ENCODE measurements at places on chromosomes 2 and 18.

DNA sequence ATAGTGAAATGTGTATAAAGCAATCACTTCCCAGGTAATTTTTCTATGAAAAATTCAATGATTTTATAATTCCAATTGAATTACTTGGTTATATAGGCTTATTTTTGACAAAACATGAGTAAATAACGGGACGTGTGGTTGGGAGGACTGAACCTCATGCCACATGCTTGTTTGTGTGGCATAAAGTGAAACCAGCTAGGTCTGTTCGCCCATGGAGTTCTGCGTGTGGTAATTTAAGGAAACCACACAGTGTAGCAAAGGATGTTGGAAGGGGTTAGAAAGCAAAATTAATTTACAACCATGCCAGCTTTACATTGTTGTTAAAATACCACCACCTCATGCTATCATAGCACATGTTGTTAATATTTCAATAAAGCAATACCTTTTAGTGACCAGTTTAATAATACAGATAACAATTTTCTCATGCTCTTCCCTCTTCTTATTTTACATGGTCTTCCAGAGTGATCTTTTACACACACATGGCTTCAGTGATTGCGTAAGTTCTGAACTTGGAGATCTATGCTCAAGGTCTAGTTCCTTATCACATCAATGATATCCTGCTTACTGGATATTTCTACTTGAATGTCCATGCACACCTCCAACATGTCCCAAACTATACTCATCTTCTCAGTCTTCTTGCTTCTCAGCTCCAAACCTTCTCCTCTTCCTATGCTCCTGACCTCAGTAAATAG, 156.4 kb upstream of the ITGA4 start:
- DNase-seq = no peak

- DNase-seq = peak; percentile 84
Observed at GRCh38 chr2:219439506-219439905, 4.9 kb downstream of the SPEG start.

GRCh38 chr2:240033330-240033678, 3.1 kb upstream of the OR6B2 start:
- no peak for DNase-seq

GRCh38 chr2:38381381-38382143, 4.5 kb upstream of the ATL2 start:
- DNase-seq = no peak

- no peak for DNase-seq
Observed at GRCh38 chr2:182247831-182248230, 179.0 kb downstream of the PDE1A start.

GRCh38 chr2:41933585-41934320, 114.1 kb upstream of the PKDCC start:
- peak; percentile 49 for DNase-seq

GRCh38 chr2:177619461-177619860, 226.9 kb downstream of the AGPS start:
- no peak for DNase-seq

DNA sequence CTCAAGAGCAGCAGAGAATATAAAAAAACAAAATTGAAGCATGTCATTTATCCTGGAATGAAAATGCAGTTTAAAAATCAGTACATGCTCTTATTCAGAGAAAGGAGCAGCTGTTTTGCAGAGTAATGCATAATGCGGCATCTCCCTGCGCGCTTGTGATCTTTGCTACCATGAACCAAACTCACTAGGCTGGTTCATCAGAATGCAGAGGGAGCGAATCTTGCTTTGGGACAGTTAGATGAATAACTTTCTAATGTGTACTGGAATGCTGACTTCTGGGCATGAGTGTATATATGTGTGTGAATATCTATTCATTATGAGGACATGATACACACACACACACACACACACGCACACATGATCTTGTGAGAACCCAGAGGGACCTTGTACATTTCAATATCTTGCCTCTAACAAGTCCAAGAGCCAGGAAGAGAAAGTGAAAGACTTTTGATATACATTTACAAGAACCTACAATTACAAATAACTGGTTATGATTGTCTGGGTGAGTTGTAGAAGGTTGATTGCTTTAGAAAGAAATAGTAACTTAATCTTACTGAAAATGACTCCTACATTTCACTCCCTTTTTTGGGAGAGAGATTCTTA, 54.1 kb upstream of the THOC1 start:
- DNase-seq = no peak

- DNase-seq = no peak
Observed at GRCh38 chr18:7784171-7784570, 217.1 kb downstream of the PTPRM start.

DNA sequence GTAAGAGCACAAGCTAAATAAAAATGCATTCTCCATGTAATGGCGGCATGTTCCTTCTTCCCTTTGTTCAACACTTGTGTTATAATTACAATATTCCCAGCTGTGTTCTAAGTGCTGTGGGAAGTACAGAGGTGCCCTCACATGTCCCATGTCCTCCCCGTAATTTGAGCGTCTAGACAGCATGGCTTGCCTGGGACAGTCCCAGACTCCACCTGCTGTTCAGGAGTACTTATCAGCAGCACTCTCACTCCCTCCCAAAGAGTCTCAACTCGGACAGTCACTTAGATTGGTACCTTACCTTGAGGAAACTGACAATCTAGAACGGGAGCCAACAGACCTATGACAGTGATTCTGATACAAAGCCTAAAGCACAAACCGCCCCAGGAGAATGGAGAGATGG, 370.5 kb downstream of the EIPR1 start:
- no peak for DNase-seq

- no peak for DNase-seq
Observed at GRCh38 chr2:207463433-207463832, 66.3 kb upstream of the CREB1 start.

- no peak for DNase-seq
Observed at GRCh38 chr2:98822301-98823164, 91.6 kb upstream of the MGAT4A start.

DNA sequence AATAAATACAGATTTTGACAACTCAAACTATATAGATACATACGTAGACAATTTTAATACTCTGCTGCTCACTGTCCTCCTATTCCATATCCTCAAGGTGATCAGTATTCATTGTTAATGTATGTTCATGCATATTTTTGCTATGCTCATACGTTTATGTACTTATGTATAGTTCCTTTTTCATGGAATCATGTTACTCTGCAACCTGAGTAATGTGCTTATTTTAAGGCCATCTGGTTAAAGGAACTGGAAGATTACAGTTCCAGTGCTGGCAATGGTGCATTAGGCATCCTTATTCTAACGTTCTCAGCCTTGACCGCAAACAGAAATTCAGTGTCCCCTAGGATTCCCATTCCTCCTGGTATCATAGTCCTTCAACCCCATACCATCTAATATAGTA, 385.0 kb upstream of the TNP1 start:
- no peak for DNase-seq

DNA sequence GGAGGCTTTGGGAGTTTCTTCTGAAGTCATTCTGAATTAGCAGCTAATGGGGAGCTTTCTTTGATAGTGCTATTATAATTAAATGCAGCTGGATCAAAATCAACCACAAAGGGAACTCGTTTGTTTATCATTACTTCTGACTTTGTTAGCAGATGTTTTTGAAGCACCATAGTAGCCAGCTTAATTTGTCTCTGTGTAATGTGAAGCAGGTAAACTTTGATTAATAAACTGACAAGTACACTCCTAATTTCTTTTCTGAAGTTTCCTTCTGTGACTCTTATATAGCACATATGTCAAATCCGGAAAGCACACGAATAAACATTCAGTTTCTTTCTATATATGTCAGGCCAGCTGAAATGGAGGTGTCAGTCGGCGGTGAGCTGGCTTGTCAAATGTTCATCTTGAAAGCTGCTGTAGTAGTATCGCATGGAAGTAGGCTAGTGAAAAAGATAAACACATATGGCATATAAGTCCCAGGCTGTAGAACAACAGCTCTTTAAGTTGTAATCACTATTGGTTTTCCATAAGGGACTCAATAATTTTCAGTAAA, 451.9 kb upstream of the ZEB2 start:
- no peak for DNase-seq

DNA sequence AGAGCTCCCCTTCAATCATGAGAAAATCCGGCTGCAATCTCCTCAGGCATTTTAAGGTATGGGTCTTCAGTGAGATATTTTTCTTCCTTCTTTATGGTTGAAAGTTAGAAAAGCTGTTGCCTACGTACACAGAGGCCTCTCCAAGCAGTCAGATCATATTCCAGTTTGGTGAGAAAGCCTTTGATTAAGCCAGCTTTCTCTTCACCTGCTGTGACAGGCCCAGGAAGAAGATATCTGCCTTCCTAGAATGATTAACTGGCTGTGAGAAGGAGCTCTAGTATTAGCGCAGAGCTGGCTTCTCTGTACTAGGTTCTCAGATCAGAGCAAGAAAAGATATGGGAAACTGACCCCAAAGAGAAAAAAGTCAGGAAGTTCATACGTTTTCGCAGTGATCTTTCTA, 585.0 kb upstream of the CHAC2 start:
- DNase-seq = no peak

DNA sequence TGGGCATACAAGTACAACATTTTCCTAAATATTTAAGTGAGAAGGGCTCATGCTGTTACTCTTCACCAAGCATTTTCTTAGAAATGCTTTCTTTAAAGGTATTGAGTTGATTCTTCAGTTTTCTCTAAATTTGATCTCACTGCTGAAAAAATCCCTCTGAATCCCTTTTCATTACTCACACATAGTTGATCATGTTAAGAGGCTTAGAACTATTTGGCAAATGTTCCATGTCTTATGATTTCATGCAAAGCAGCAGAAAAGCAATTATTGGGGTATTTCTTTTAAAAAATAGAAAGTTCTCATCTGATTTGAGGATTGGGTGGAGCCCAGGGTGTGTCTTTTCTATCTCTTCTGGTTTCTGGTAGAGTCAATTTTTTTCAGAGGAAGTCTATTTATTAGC, 1079.8 kb upstream of the ZEB2 start:
- DNase-seq = no peak

DNA sequence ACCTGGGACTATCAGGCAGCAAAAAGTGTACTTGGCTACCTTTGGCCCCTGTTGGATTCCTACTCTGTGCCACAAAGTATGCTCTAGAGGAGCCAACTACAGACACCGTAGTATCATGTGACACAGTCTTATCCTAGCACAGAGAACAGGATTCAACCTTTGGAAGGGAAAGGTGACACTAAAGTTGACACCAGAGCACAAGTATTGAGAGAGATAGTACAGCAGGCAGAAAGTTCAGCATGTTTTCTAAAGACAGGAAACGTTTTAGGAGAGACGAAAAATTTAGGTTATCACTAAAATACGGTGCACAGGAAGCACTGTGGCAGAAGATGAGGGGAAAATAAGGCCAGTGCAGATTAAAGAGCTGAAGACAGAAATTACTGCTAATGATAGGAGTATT, 18.6 kb downstream of the SMAD2 start:
- no peak for DNase-seq

DNA sequence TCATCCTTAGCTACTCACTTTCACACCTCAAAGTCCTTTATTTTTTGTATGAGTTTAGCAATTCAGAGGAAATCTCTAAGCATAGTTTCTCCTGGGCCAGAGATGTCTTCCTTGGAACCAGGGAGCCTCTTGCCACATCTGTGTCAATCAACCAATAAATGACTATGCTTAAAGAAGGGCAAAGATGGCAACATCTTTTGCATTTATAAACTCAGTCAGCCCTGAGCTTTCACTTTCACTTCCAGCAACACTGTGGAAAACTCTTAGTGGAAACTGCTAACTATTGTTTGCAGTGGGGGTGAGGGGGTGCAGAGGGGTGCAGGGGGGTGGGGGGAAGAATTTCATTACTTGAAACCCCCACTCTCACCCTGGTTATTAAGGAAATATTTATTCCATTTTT, 3.4 kb downstream of the ACVR1C start:
- DNase-seq = no peak

DNA sequence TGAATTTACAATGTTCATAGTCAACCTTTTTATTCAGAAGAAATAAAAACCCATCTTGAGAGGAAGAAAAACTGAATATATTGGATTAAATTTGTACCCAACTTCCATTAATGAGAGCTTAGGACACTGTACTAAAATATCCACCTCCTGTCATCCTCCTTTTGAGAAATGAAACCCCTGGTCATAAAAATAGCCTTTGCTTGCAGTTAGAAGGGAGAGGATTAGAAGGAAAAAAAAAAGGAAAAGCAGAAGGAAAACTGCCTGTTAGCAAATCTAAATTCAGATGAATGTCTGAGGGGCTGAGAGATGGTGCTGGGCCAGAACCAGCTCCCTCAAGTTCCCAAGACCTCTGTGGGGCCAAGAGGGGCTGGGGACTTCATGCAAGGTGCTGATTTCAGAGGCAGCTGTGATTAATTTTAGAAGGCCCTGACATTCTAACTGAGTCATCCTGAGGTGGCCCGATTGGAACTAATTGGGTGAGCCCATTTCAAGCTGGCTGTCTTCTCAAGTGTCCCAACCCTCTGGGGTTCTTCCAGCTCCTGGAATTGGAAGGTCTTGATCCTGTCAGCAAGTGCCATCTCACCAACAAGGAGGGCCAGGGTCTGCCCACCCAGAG, 38.4 kb upstream of the BIN1 start:
- no peak for DNase-seq

- DNase-seq = no peak
Observed at GRCh38 chr18:11909061-11909455, 941 bp upstream of the MPPE1 start.

- no peak for DNase-seq
Observed at GRCh38 chr2:241014764-241015163, 16.3 kb downstream of the SNED1 start.

DNA sequence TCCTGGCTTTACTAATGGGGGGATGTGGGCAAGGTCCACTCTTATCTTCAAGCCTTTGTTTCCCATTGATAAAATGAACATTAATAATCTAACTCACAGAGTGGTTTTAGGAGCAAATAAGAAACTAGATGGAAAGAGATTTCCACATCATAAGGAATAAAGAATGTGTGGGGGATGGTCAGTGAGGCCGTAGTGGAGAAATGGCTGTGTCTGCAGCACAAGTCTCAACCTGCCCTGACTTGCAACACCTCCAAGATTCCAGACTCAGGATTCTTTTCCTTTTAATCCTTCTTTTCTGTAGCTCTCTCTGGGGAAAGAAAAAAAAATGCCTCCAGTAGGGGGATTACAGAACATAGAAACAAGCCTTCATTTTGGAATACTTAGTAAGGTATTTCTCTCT, 124.2 kb upstream of the MEX3C start:
- no peak for DNase-seq

DNA sequence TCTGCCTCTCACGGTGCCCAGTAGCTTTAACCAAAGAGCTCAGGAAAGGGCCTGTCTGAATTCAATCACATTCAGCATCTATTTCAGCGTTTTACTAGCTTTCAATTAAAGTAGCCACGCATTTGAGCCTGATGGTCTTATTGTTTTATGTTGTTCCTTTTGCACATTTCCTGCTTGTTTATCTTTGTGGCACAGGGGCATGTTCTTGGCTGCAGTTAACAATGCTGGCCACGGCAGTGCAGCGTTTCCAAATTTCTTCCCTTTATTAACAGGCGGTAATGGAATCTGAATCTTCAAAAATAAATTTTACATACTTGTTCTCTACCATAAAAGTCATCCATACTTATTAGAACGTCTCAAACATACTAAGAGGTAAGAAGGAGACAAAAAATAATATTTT, 46.2 kb downstream of the HPCAL1 start:
- no peak for DNase-seq

All from right hindlimb (tissue), 1 donor.